ENCODE measurements at places on chromosomes 11 and 22.

DNA sequence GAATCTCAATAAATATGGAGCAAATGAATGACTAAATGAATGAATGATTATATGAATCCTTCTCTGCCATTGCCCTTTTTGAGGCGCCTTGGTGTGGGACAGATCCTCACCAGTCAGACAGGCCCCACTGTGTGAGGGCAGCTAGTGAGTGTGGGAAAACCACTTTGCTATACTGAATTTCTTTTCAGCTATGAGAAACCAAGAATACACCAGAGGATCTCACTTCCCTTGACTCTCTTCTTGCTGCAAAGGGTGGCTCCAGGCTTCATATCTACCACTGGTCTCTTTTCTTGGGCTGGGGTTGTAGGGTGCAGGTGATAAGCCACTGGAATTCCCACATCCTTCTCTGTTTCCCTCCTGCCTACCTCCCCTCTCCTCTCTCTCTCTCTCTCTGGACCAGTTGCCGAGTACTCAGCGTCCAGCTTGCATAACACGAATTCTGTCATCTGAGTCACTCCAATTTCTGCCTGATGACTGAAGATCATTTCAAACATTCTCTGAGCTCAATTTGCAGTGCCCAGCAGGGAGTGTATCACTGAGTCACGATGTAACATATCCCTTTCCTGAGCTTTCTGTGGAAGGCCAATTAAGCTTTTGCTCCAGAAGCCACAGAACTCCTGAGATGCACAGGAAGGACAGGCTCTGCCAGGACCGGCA lies 304.3 kb upstream of the NCAM1 start:
- DNase-seq = no peak

DNA sequence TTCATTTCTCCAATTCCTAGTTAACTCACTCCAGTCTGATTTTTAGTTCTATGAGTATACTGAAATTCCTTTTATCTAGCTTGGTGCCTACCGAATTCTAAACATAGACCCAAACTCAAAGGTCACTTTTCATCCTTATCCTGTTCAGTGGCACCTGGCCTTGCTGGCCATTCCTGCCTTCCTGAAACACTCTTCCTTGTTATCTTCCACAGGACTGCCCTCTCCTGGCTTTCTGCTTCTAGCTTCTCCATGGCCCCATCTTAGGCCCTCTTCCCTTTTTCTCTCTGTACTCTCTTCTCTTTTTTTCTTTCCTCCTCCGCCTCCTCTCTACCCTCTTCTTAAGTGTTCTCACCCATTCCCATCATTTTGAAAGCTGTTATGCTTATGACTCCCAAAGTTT lies 87.3 kb downstream of the WNT11 start:
- DNase-seq = no peak

- DNase-seq = no peak
Observed at GRCh38 chr22:47071078-47071806, 308.8 kb downstream of the TBC1D22A start.

- no peak for DNase-seq
Observed at GRCh38 chr22:48853627-48854240, 973.9 kb downstream of the BRD1 start.

- DNase-seq = no peak
Observed at GRCh38 chr11:27115051-27115650, 74.5 kb downstream of the BBOX1 start.

Measured in dermis blood vessel endothelial cell (primary cell).